Retina (tissue), 1 donor: ENCODE measurements at places on chromosomes 2 and 18.

- no peak for DNase-seq
Measured at GRCh38 chr2:164747140-164747539, 94.5 kb downstream of the COBLL1 start.

- no peak for DNase-seq
Measured at GRCh38 chr2:63300835-63301234, 250.2 kb downstream of the OTX1 start.

DNA sequence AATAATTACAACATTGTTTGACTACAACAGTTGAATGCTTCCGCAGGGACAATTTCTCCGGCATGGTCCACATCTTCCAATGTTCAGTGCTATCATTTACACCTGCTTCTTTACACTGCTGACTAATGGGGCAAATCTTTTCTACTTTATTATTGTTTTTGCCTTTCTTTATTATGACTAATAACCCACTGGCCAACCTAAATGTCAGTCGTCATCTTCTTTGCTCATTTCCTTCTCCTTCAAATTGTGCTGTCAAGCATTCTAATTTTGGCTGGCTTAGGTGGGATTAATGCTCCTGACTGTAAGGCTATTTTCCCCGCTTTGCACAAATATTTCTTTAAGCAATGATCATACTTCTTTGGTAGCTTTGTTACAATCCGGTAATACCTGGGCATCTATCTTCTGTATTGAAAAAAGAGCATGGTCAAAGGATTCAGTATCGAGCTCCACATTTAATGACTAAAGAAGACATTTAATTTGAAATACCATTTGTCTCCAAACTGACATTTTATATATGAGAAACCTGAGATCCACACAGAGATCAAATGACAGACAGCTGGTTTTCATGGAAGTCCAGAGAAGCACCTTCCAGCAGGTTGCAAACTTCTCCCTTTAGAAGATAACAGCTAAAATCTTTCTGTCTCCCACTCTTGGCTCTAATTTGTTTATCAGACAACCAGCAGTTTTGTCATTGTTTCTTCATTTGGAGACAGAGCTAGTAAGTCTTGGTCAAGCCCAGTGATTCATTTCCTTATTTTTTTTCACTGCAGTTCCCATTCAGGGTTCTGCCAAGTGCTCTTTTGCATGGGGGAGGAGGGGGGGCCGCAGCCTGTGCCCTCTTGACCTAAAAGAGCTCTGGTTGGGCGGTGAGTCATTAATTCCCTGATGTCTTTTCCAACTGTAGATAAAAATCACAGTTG lies 132.9 kb downstream of the SOCS6 start:
- no peak for DNase-seq

DNA sequence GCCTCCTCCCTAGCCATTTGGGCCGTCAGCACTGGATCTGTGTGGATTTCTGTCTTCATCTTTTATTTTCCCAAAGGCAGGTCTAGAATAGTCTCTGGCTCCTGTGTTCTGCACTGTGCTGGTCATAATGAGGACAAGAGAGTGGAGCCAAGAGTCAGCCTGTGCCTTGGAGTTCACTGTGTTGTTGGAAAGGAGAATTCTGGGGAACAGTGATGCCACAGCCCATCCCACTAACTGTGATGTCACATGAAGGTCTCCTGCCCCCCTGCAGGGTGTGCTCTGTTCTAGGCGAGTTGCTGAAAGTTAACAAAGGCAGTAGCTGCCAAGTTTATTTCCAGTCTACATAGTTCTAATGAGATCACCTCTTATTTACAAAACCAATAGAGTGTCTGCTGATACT lies 248.5 kb downstream of the TPGS2 start:
- no peak for DNase-seq

- no peak for DNase-seq
Measured at GRCh38 chr2:193743089-193743488, 1548.4 kb upstream of the TMEFF2 start.

DNA sequence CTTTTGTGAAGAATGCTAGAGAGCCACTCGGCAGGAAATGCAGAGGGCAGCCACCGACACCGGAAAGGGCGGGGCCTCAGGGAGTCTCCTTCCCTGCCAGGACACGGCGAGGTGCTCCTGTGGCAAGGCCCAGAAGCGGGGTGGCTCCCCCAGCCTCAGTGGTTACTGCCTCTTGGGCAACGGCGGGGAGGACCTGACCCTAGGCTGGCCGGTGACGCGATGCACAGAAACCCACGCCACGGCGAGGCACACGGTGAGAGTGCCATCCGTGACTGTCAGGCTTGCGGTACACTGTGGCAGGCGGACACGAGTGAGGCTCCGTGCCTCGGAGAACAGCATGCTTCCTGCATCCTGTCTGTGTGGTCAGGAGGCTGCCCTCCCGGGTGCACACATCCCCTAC lies 47.8 kb downstream of the ZAP70 start:
- no peak for DNase-seq

DNA sequence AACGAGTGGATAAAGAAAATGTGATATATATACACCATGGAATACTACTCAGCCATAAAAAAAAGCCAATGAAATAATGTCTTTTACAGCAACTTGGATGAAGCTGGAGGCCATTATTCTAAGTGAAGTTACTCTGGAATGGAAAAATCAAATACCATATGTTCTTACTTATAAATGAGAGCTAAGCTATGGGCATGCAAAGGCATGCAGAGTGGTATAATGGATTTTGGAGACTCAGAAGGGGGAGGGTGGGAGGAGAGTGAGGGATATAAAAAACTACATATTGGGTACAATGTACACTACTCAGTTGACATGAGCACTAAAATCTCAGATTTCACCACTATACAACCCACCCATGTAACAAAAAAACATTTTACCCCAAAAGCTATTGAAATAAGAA lies 1.7 kb upstream of the MSGN1 start:
- DNase-seq = no peak

DNA sequence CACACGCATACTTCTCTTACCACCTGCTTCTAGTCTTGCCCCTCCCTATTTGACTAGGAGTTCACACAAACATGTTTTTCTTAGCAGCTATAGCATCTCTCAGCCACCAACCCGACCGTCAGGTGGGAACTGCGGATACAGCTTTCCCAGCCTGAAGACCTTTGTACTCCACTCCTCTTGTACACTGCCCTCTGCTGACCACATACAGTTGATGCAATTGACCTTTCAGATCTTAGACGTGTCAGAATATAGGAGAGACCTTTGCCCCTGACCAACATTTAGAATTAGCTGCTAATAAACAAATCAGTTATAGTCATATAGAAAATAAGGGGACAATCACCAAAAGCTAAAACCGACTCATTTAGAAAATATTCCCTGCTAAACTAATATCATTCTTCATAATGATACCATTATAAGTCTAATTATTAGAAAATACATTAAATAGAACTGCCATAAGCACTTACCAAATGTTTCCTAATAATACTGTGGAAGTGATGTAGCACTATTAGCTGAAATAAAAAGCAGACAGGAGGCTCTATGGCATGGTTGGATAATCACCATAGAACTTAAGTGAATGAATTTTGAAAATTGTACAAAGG lies 208.4 kb downstream of the RAD51AP2 start:
- peak; percentile 53 for DNase-seq

DNA sequence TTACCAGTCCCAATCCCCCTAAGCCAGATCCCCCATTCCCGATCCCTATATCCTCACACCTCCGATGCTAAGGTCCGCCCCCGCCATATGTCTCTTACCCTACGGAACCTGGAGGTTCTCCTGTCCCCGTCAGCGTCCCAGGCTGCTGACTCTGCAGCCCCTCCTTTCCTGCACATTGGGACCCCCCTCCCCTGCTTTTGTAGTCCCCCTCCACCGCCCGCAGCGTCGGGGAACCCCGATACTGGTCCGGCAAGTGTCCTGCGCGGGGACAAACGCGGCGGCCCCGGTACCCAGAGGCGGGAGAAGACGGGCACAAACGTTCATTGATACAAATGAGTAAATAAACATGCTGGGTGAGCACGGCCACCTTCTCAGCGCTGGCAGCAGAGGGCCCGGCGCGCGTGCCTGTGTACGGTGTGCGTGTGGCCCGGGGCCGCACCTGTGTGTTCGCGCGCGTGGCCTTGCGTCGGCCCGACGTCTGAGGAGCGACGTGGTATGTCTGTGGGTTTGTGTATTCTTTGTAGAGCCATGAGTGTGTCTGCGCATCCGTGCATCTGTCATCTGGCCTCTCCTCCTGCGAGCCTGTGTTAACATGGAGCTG lies 2.0 kb upstream of the CYP26B1 start:
- DNase-seq = no peak

DNA sequence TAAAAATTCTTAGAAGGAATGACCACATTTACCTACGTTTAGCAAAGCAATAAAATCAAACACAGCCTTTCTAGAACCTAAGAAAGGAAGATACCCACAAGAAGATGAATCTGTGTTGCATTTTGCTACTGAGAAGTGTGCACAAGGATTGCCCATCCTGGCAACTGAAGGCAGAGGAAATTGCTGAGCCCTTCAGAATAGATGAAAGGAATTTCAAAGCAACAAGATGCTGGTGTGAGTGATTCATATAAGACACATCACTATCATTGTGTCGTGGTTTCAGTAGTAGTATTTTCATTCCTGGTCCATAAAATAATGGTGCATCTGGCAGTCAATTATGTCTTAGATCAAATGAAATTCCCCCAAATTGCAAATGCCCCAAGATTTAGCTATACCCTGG lies 48.4 kb upstream of the ANKRD44 start:
- DNase-seq = no peak
